Gastroesophageal sphincter (tissue), 4 donors: ENCODE measurements at places on chromosomes 11 and 22. TPM values are rescaled to one million over a fixed set of nuclear protein-coding genes. Genes with fewer than 3 reads are reported as not detected.

Gene GNB1L
- total RNA-seq, result 6.8 TPM

GRCh38 chr11:86117001-86117711 is 48.3 kb upstream of the PICALM start:
- no peak for ATAC-seq

Gene CFAP300
- 1.5 TPM for total RNA-seq

Gene TRMU
- 33.8 TPM for total RNA-seq

GRCh38 chr11:113781682-113782081 is 2.1 kb downstream of the CLDN25 start:
- ATAC-seq, result no peak

Gene SCGB1D2
- total RNA-seq, result not detected

DNA sequence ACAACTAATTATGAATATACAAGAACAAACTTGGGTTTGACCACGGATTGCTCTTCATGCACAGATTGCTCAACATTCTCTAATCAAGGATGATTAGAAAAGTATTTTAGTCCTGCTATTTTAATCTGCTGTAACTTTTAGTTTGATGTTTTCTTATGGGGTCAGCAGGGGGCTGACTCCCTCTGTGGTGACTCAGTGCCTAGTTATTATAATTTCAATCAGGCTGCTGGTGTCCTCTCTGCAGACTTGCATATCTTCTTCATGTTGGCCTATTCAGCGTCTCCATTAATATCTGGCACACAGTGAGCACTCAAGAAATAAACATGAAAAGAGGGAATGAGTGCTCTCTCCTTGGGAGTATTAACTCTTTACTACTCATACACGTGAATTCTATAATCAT is 223.8 kb upstream of the DDI1 start:
- ATAC-seq, result no peak

Gene DPP3
- 35.3 TPM for total RNA-seq

DNA sequence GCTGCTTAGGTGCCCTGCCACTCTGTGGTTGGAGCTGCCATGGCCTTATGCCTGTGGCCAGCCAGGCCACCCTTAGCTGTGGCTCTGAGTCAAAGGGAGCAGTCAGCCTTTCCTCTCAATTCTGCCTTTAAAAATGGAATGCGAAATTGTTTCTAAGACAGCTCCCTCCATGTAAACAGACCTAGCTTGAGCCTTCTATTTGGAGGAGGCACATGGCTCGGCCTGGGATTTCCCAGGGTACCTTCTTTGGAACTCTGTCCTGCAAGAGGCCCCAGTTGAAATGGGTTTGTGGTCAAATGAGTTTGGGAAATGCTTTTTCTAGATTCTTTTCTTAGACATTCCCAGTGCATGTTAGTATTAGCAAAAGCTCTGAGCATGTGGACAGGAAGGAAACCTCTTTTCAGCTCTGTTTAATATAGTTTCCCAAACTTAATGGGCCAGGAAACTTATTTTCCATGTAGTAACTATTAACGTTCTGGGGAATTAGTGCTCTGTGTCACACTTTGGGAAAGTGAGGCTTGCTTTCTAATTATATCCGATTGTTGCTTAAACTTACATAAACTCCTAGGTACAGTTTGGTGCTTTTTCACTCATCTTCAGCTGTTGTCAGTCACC is 7.8 kb downstream of the PHOX2A start:
- ATAC-seq, result no peak

DNA sequence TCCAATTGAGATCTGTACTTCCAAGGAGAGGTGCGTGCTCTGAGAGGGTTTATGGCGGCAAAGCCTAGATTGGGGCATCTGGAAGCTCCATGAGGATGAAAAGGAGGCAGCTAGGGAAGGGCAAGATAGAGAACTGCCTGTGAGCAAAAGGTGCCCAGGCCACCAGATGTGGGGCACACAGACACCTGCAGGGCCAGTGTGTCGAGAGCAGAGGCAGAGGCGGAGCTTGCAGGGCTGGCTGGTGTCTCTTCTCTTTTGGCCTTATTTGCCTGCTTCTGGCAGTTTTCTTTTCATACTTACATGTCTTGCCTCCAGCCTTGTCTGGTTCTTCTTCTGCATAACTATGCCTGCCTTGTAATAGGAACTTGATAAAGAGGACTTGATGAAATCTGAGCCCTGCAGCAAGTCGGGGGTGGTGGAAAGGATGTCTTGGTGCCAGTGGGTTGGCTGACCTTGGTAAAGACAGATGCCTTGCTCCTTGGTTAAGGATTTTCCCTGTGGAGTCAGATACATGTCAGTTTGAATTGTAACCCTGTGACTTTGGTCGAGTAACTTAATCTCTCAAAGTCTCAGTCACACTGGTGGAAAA is 680.3 kb downstream of the NTM start:
- ATAC-seq, result no peak

DNA sequence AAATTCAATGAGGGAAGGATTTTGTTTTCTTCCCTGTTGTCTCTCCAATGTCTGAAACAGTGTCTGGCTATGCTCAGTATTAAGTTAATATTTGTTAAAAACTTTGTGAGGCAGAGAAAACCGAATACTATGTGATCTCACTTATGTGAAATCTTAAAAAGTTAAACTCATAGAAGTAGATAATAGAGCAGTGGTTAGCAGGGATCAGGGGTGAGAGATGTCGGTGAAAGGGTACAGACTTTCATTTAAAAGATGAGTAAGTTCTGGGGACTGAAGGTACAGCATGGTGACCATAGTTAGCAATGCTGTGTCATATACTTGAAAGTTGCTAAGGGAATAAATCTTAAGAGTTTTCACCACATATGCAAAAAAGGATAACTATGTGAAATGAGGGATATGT is 244.6 kb downstream of the AASDHPPT start:
- no peak for ATAC-seq

GRCh38 chr11:116416852-116417251 is 355.9 kb downstream of the BUD13 start:
- ATAC-seq, result no peak

- ATAC-seq, result no peak
Observed at GRCh38 chr11:113460469-113460868, 14.7 kb downstream of the DRD2 start.

GRCh38 chr11:130124096-130124495 is 35.5 kb upstream of the ST14 start:
- peak; percentile 97 for ATAC-seq

DNA sequence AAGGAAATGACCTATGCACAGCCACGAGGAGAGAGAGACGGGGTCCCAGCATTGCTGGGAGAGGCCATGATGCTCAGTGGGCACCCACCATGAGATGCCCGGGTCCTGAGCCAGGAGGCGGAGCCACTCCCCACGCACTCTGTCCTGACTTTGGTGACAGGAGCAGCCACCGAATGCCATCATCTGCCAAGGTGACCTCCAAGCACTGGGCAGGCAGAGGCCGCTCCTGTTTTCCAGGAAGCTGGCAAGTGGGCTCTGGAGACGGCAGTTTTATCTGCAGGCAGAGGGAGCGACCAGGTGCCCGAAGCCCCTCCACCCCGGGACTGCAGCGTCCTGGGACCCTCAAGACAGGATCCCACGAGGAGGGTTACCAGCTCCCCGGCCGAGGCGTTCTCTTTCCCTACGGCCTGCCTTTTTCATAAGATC is 453.9 kb downstream of the BRD1 start:
- no peak for ATAC-seq
